ENCODE measurements at places on chromosomes 2 and 18.

DNA sequence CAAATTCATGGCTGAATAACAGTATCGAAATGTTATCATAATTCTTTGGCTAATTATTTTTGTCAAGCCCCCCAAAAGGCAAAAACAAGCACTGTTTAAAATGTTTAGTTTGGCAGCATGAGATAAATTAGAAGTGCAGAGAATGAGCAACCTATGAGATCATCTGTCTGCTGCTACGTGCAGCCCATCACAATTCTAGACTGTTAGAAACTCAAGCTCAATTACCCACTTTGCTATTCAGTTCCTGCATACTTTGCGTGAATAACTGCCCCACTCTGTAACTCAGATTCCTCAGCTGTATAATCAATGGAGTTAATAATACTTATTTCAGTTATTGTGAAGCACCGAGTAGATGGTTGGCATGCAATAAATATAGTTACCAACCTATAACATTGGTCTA, 1181.9 kb downstream of the DPP10 start:
- no peak for DNase-seq

GRCh38 chr18:62018034-62018758, 125.4 kb upstream of the RNF152 start:
- DNase-seq, result no peak

GRCh38 chr2:240586919-240587800, 626 bp downstream of the CAPN10 start:
- peak; percentile 31 for DNase-seq

DNA sequence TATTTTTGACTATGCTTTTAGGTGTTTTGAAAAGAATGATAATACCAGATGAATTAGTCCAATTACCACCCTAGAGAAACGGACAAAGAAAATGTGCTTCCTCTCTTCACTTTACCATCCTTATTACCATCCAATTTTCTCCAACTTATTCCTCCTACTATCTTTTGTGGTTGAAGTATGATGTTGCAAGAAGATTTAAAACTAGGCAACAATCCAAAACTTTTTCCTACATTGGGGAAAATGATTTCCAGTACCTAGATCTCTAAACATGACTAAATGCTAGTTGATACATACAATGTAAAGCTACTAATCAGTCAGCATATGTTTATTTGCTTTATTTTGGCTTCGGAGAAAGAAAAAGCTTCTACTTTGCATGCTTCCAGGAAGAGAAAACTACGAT, 355.0 kb upstream of the LYPD1 start:
- no peak for DNase-seq

- DNase-seq, result no peak
These were observed 377.7 kb upstream of the ST6GAL2 start for GRCh38 chr2:107263628-107264027.

- no peak for DNase-seq
These were observed 116.9 kb downstream of the PHLPP1 start for GRCh38 chr18:62832282-62832681.
